NCI-H1694 treated with DMSO at 0.1 percent for 48 hours (cell line): ENCODE measurements at places on chromosomes 5 and 9.

DNA sequence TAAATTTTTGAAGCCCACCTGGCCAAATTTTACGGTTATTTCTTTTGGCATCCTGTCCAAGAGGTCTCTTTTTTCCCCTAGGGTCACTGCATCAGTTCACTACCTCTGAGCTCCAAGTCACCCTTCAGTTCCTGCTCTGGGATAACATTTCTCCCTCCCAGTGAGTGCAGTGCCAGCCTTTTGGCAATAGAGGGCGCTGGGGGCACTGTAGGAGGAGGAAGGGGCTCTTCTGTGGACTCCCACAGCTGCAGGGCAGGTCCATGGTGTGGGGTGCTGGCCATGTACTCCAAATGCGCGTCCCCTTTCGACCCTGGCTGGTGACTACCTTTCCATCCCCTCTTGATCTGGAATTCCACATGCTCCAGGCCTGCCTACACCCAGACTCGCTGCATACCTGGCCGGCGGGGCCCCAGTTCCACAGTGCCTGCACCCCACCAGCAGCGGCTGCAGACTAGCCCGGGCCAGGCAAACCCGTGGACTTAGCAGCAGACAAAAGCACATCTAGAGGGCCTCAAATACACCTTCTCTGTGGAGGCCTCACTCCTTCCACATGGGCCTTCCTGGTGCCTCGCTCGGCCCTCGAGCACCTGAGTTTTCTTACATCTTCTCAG lies 20.3 kb upstream of the NINJ1 start:
- peak; percentile 29 for DNase-seq

DNA sequence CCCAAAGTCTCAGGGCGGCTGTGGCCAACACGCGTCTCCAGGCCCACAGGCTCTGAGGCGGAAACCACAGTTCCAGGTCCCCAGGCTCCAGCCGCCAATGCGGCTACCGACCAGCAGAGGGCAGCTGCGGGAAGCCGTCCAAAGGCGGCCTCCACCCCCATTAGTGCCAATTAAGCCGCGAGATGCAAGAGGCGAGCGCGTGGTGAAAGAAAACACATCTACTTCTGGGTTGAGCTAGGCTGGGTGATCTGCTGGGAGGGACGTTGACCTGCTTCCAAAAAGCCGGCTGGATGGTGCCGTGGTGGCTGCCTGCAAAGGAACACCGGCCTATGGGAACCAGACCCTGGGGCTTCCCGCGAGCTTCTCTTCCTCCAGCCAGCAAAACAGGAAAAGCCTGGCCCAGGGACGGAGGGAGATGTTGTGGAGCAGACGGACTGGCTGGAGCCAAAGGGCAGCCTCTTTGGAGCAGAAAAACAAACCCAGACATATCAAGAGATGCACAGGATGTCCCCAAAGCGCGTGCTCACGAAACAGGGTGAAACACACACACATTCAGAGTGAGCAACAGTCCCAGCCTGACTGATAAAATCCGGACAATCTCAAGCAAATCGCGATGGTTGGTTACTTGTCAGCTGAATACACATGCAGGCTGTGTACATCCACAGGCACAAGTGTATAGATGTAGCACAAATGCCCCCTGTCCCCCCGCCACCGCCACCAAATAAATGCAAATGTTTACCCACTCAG lies 187.1 kb upstream of the BRINP1 start:
- peak; percentile 76 for DNase-seq

DNA sequence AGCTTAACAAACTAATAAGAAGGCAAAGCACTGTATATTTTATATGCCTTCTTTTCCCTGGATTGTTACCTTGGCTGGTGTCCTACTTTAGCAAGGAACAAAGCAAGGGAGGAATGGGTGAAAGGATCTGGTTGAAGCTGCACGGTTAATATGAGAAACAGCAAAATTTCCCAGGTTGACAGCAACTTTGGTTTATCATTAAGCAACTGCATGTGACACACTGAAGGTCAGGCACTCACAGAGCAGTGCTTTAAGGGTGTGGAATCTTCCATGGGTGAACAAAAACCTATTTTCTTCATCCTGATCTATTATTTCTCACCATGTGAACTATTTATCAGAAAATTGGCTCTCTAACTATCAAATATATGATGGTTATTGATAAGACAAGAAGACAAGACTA lies 109.0 kb upstream of the ATP10B start:
- DNase-seq: no peak

GRCh38 chr9:4290427-4290837 lies 9.4 kb downstream of the GLIS3 start:
- DNase-seq: no peak

GRCh38 chr9:87876708-87877107 lies 6.0 kb upstream of the SPATA31E1 start:
- DNase-seq: no peak

- no peak for DNase-seq
These were observed 13.7 kb upstream of the TLX3 start for GRCh38 chr5:171295299-171295698.

DNA sequence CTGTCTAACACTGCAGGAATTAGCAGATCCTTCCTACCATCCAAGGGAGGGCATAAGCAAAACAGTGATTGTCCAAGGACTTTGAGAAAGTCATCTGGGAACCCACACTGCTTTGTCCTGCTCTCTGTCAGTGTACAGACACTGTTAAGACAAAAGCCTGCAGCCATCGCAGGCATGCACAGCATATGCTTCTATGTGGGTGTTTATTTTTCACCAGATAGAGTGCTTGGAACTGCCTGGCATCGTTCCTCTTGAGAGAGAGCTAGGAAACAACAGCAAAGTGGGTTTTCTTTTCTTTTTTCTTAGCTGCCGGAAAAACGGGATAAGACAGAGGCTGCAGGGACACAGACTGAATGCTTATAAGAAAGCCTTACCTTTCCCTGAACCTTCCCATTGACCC lies 212.3 kb downstream of the ICE1 start:
- no peak for DNase-seq

DNA sequence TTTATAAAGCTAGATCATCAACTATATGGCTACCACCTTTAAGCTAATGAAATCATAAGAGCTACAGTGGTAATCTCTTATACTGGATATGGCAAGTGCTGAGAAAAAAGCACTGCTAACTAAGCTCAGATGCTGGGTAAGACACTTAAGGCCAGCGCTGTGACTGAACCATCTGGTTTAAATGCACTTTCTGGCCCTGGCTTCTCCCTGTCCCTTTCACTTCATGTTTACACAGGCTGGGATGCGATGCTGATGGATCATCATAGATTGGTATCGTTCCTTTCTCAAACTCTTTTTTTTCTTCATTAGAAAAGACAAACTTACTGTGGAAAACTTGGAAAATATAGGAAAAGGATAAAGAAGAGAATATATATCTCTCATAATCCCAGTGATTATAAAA lies 52.3 kb downstream of the KIF24 start:
- DNase-seq: no peak

- peak; percentile 59 for DNase-seq
These were observed 54.9 kb downstream of the FGF18 start for GRCh38 chr5:171474230-171474813.

DNA sequence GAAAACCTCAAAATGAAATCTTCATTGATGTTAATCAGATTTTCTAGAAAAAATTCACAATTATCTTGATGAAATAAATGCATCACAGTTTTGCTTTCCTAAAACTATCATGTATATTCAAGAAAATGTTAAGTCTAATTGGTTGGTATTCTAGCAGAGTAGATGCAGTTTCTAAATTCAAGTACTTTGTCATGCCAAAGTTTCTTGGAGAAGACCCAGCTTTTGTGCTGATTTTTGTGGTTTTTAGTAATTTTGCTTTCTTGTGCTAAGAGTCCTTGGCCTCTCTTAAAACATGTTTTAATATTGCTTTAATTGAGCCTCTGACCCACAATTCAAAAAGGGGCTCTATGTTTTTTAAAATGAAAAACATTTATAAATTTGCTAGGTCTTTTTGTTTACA lies 924.8 kb upstream of the PTPRD start:
- DNase-seq: no peak

DNA sequence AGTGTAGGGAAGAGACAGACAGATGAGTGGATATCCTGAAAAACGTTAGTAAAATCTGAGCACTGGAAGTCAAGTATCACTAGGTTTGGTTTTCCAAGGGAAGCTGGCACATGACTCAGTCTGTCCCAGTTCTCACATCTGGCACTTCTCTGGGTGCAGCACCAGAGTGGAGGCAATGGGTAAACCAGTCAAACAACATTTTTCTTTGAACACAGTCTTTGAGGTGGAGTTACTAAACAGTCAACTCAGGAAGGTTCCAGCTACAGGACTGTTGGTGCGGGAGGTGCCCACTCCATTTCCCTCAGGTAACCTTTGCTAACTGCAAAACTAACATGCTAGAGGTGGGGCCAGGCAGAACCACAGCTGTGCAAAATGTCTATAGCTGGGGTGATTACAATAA lies 301.4 kb upstream of the RFX3 start:
- DNase-seq: no peak

GRCh38 chr5:133048993-133049725 lies 2.7 kb upstream of the HSPA4 start:
- no peak for DNase-seq

GRCh38 chr5:175032741-175033151 lies 308.4 kb downstream of the MSX2 start:
- DNase-seq: no peak

DNA sequence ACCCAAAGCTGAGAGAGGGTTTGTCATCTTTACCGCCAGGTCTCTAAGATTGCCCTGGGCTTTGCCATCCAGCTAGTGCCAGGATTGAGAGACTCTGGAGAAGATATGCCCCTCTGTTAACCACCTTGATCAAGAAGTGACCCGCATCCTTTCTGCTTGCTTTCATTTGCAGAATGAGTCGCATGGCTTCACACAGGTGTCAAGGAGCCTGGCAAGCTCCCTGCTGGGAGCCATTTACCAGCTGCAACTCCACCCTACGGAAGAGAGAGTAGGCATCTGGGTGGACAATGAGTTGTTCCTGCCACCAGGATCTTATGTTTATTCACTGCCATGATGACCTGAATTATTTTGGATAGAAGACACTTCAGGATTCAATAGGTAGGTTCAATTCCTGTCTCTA lies 43.0 kb downstream of the HSD17B3 start:
- DNase-seq: no peak

GRCh38 chr5:139960723-139961383 lies 82.2 kb downstream of the NRG2 start:
- no peak for DNase-seq

DNA sequence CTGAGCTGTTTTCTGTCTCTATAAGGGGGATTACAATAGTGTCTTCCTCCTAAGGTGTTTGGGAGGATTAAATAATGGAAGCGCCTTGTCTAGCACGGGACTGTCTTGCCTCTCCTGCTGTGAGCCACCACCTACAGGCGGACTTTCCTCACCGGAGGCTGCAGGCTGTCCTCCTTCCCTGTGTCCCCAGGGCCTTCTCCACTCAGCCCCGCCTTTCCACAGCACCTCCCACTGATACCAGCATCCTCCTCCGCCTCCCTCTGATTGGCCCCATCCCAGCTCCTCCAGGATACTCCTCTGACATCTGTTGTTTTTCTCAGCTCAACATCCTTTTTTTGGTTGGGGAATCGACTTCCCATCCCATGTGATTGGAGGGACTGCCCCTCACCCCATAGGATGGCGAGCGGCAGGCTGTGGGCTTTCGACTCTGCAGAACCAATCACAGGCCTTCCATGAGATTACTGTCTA lies 851 bp upstream of the ZDHHC12 start:
- peak; percentile 94 for DNase-seq

- DNase-seq: no peak
These were observed 81.8 kb downstream of the TRIM36 start for GRCh38 chr5:115087951-115088350.

GRCh38 chr9:37574241-37574721 lies 1.9 kb downstream of the FBXO10 start:
- no peak for DNase-seq

GRCh38 chr5:116084287-116084691 lies 536 bp upstream of the COMMD10 start:
- no peak for DNase-seq

DNA sequence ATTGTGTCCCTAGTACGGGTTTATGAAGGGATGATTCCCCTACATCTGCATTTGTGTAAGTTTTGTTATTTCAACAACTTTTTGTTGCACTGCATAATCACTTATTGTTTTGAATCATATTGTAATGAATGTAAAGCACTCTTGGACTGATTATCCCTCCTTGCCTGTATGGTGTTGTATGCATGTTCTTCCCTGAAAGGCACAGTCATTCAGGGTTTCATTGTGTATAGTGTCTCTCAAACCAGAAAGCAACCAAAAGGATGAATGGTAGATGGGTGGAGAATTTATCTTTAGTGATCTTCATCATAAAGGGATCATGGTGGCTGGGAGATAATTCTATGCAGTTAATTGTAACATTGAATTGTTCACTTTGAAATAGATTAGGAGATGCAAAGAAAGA lies 247.3 kb downstream of the BRINP1 start:
- DNase-seq: no peak

- no peak for DNase-seq
These were observed 293.4 kb downstream of the YTHDC2 start for GRCh38 chr5:113806904-113807303.

- no peak for DNase-seq
These were observed 2.8 kb downstream of the MGAT4B start for GRCh38 chr5:179803651-179804554.

DNA sequence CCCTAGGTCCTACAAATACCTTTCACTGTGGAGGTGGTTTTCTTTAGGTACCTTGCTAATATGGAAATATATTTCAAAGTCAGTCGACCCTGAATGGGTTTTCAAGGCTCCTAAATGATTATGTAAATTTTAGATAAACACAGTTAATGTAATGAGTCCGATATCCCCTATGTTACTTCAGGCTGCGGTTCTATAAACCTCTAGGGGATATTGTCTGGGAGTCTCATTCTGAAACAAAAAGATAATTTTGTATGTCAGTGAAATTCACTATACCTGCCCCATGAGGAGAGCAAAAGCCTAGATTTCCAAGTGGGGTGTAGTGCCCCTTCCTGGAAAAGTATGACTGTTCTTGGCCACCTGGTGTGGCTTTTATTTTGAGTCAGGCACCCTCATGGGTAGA lies 377.3 kb downstream of the ICE1 start:
- no peak for DNase-seq

DNA sequence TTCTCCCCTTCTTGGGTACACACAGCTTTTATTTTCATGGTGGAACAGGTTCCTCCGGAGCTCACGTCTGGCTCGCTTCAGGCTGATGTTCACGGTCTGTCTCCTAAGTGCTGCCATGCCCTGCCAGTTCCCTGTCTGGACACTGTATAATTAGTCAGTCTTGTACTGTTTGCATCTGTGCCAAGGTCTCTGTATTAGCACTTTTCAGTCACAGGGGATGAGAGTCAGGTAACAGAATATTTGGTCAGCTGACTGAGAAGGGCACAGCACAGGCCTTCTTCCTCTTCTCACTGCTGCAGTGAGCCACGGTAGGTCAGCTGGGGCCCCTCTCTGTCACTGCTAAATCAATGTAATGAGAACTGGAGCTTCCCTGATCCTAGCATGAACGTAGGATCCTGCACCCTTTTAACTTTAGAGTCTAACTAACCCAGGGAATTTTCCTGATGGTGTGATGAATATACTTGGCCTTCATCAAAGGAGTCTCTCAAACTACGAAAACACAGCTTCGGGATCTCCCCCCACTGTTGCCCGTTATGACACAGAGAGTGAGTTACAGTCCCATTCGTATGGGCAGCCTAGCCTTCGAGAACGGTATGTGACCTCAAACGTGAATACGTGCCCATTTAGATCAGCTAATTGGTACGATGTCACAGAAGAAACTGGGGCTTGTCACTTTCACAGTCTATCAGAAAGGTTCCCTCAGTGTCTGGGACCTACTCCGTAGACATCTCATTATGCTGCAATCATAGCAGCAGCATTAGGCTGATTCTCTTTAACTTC lies 354.1 kb upstream of the RFX3 start:
- DNase-seq: peak; percentile 91
